ENCODE measurements at places on chromosomes 13 and 19.
A peak's percentile ranks its signal among the peaks of the same experiment; 100 is the strongest.

DNA sequence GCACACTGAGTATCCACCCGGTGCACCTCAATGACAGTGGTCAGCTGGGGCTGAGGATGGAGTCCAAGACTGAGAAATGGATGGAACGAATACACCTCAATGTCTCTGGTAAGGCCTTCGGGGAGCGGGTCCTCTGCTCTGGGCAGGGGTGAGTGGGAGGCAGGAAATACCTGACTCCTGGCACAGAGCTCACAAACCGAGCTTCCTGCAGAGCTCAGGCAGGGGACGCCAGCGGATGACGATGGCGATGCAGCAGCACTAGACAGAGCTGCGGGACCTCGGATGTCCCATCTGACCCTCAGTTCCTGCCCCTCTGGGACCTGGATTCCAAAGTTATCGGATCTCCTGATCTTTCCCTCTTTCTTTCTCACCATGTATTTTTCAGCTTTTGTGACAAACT lies 3.8 kb downstream of the CD22 start:
- no peak for DNase-seq

DNA sequence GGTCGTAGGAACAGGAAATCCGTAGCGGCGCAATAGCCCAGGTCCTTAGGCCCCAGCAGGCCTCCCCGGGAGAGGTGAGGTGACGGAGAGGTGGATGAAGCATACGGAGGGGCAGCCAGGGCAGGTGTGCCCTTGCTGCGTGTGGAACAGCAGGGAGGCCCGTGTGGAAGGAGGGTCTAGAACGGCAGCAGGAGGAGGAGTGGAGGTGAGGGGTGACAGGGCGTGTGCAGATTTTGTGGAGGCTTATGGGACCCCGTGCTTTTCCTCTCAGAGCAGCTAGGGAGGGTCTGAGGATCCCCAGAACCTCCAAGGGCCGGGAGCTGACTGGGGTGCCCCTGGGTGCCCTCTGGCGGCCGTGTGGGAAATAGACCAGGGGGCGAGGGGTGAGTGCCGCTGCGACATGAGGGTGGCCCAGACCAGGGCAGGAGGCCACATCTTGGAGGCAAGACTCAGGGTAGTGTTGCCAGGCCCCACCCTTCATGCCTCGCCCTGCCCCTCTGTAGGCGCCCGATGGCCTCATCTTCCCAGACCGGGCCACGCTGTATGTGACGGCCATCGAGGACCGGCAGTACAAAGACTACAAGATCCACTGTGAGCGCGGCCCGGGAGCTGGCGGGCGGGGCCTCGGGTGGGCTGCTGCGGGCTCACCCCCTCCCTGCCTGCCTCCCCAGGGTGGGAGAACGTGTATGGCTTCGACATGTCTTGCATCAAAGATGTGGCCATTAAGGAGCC lies 5.0 kb upstream of the ADM5 start:
- no peak for DNase-seq

DNA sequence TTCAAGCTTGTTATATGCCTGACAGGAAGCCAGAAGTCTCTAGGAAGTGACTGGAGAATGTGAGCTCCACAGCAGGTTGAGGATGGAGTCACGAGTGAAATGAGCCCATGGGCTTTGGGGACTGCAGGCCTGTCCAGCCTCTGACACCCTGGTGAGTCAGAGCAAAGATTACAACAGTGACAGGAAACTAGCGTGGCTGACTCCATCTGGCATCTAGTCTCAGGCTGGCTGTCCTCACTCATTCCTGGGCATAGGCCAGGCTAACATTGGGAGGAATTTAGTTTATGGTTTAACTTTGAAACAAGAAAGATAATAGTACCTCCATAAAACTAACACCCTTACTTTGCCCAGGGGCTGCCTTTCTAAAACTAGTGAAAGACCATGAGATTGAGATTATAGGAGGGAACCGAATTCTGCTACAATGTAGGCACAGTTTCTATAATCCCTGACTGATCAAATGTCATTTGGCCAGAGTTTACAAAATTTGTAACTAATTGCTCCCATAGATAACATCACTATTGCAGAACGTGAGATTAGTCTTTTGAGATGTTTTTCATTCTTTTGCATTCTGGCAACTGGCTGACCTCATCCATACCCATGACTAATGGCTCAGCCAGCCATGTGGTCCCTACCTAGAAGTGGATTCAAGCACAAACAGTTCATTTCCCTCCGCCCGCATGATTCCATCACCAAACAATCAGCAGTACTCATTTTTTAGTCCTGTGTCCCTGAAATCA lies 28.4 kb downstream of the PSG1 start:
- peak; percentile 77 for DNase-seq

DNA sequence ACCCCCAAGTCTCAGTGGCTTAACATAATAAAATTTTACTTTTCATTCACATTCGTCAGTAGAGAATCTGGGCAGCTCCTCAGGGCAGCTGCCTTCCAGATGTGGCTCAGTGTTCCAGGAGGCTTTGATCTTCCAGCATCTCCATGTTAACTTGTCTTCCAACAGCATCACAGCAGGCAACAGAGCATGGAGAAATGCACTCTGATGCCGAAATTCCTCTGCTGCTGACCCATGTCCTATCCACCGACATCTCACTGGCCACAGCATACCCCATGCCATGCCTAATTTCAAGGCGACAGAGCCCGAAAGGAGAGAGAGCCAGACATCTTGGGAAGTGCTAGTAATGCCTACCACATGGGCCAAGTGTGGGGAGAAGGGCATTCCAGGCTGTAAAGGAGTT lies 64.9 kb upstream of the MEDAG start:
- no peak for DNase-seq

- DNase-seq, result no peak
Observed at GRCh38 chr19:1231729-1232637, 5.8 kb downstream of the CBARP start.

- DNase-seq, result no peak
Observed at GRCh38 chr13:41627425-41627824, 170.1 kb downstream of the RGCC start.

- DNase-seq, result no peak
Observed at GRCh38 chr13:52878831-52879230, 30.4 kb upstream of the PCDH8 start.

DNA sequence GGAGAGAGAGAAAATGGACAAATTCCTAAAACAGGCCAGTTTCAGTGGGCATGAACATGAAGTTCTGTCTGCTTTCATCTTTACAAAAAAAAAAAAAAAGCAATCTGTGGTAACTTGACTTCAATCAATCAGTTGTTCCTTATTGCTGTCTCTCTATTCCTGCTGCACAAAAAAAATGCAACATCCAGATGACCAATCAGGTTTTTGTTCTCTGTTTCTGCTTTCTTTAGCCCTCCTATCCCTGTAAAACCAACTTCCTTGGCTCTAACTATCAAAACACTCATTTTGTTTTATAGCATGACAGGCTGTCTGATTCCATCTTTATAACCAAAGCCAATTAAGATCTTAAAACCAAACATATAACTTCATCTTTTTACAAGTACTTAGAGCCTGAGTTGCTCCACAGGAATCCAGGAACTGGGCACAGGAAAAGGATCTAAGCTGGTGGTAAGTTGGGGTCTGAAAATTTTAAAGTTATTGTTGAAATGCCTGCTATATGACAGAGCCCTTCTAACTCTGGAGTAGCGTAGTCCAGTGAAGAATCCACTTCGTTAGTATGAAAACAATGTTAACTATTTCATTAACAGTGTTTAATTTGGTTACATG lies at the start of gene FPR3:
Gene FPR3 (plus strand): TSS at position 273 of the 606 bp plus-strand sequence. CDS start 28,592 bp downstream, outside the sequence.
- no peak for DNase-seq

- DNase-seq, result peak; percentile 6
Observed at GRCh38 chr13:64074971-64075474, 2659.4 kb upstream of the PCDH20 start.

DNA sequence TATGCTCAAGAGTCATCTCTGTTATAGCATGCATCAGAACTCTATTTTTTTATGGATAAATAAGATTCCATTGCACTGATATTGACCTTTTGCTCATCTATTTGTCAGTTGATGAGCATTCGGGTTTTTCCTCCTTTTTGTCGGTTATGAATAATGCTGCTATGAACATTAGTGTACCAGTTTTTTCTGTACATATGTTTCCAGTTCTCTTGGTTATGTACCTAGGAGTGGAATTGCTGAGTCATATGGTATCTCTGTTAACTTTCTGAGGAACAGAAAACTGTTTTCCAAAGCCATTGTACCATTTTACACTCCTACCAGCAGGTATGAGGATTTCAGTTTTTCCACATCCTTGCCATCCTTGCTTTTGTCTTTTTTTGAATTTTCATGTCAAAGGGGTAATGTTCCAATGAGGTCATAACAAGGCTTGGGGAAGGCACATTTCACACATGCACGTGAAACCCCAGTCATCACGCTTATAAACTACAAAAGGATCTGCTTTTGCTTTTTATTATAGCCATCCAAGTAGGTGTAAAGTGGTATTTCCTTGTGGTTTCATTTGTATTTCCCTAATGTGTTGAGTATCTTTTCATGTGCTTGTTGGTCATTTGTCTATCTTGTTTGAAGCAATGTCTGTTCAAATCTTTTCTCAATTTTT lies 14.6 kb downstream of the KBTBD7 start:
- DNase-seq, result peak; percentile 11

DNA sequence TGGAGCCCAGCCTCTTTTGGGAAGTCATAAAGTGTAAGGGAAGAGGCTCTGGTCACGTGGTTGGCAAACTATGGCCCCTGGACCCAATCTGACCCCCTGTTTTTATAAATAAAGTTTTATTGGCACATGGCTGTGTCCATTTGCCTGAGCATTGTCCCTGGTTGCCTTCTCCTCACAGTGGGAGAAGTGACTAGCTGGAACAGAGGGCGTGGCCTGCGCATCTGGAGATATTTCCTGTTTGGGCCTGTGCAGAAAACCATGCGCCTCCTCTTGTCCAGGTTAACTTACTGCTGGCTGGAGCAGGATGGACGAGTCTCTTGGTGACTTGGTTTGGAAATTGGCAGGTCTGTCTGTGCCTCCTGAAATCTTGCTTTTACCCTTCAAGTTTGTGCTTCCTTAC lies 48.3 kb downstream of the KDM4B start:
- no peak for DNase-seq

DNA sequence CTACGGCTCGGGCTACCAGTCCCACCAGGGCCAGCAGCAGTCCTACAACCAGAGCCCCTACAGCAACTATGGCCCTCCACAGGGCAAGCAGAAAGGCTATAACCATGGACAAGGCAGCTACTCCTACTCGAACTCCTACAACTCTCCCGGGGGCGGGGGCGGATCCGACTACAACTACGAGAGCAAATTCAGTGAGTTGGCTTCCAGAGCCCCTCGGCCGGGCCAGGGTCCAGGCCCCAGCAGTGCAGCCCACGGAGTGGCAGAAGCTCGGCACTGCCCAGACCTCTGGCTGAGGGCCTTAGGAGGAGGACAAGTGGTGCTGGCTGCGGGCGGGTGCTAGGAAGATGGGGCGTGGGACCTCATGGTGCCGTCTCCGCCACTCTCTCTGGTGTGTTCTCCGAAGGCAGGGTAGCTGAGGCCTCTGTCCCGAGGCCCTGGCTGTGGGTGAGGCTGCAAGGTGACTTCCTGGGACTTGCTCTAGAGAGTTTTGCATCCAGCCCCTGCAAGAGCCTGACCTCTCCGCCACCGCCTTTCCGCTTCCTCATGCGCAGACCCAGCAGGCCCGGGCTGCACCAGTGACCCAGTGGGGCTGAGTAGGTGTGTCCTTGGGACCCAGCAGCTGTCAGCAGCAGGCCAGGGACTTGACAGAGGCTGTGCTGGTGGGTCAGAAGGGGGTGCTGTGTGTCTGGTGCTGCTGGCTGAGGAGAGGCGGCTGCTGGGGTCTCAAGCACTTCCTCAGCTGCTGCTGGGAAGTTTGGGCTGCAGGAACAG lies 13.5 kb upstream of the QTRT1 start:
- no peak for DNase-seq

GRCh38 chr19:18429717-18430416 lies 8.1 kb downstream of the ISYNA1 start:
- no peak for DNase-seq

DNA sequence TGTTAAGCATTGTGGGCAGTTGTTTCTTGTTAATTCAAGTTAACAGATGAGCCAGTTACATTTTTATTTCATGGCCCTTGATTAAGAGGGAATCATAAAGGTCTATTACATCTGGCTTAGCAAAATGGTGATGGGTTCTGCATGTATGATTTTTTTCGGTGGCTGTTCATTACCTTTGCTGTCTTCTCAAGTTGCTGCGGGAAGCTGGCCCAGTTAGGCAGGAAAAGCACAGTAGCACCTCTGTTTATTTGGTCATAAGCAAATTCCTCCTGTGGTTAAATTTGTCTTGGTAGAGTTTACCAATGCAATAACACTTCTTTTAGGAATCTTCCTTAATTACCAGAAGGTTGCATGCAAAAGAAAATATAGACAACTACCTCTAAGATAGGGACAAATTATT lies 104.5 kb downstream of the FRY start:
- DNase-seq, result no peak

GRCh38 chr13:32845952-32846950 lies 170.0 kb upstream of the KL start:
- no peak for DNase-seq

GRCh38 chr13:26425443-26426358 lies 131.8 kb upstream of the WASF3 start:
- DNase-seq, result peak; percentile 4

- DNase-seq, result no peak
Observed at GRCh38 chr13:30376426-30377311, 45.6 kb upstream of the UBE2L5 start.

DNA sequence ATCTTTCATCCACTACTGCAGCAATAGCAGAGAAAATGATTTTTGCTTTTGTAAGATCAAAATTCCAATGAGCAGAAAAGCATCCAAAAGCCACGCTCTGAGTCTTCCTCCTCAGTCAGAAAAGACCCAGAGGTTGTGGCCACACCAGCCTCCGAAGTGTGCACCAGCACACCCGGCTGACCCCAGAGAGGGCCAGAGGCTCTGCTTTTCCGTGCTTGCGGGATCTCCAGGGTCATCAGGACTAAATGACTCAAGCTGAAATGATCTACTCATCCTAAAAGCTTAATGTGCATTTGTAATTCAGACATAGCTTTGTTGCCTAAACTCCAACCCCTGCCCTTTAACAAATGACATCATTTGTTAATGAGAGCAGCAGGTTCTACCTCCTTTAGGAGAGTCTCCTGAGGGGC lies 16.5 kb downstream of the RXFP2 start:
- DNase-seq, result peak; percentile 85

DNA sequence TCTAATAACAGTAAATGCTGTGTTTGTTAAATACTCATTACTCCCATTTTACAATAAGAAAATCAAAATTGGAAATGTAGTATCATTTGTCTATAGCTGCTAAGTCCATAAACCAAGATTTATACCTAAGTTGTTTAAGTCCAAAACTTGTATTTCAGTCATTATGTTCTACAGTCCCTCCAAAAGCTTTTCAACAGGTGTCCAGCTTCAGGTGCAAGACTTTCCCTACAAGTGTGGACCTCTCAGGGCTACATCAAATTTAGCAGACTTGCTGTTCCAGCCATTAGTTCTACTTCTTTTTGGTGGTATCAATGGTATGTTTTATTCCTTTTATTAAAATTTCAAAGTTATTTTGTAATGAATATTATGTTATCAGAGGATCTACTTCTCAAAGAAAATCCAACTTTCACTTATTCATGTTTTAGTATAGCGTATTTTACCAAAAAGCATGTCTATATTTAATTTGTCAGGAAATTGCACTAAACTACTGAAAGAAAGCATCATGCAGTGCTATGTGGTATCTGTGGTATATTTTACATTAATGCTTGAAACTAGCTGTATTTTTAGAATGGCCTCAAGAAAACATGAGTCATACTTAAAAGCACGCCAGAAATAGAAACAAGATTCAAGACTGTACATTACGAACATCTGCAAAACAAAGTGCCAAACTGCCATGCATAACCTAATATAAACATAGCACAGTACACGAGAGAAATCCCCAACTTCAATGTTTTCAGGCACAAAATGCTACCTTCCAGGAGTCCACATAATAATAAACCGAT lies 44.5 kb downstream of the VWA8 start:
- peak; percentile 68 for DNase-seq

GRCh38 chr13:73828811-73829210 lies 305.4 kb downstream of the KLF12 start:
- no peak for DNase-seq
